Iris pigment epithelial cell (primary cell): ENCODE measurements at places on chromosomes 16 and 17.

DNA sequence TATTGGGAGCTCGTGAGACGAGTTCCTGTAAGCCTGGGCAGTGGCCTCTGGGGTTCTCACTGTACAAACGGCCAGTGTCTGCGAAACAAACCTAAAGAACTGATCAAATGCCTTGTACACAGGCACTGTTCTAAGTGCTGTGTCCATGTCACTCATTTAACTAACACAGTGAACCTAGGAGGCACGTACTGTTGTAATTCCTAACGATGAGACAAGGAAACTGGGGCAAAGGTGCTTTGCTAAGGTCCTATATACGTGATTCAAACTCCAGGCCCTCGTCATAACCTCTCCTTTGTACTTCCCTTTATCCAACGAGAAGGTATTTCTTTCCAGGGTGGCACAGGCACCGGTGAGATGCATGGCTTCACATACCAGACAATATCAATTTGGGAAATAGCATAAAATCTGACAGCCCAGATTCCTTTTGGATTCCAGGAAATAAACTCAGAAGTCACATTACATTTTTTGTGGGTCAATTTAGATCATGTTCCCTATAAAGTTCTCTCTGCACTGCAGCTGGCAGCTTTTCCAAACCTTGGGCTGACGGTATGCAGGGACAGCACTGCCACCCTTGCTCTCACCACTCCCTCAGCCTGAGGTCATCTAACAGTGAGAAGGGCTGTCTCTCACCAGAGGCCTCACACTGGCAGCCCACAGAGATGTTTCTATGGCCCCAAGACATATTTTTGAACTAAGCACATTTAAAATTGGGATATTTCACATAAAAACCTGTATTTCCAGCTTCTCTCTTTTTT is 18.3 kb downstream of the GLYR1 start:
- no peak for DNase-seq

DNA sequence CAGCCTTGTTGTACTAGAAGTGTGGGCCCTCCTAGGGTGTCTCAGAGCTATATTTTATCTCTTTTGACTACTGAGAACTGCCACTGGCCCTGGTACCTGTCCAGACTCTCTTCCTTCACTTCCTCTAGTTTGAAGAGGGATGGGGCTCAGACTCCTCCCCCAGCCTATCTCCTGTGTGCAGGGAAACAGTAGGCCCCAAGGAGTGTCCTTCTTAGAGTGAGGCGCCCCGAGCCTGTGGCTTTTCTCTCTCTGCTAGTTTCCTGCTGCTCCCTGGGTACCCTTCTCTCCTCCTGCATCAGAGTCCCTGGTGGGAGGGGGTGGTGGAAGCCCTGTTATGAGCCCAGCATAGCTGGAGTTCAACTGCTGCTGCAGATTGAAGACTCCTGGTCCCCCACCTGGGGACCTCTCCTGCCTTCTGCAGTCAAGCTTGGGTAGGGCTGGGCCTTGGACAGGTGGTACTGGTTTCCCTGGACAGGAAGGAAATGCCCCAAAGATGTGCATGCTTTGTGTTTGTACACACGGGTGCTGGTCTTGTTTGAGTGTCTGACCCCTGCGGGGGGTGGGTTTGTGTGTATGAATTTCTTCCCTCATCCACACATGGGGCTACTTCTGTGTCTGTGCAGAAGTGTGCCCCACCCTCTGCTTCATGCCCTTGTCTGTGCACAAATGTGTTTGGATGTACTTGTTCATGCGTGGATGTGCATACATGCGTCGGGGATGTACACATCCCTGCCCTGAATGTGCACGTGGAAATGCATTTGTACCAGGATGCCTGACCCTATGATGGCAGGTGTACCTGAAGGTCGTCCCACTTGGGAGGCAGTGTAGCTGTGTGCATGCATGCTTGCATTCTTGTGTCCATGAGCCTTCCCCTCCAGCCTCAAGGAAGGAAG is 6.9 kb downstream of the RARA start:
- no peak for DNase-seq

GRCh38 chr17:38898291-38898679 is 27.1 kb upstream of the LASP1NB start:
- no peak for DNase-seq

- DNase-seq, result no peak
Measured at GRCh38 chr17:56298846-56299245, 145.6 kb downstream of the ANKFN1 start.

DNA sequence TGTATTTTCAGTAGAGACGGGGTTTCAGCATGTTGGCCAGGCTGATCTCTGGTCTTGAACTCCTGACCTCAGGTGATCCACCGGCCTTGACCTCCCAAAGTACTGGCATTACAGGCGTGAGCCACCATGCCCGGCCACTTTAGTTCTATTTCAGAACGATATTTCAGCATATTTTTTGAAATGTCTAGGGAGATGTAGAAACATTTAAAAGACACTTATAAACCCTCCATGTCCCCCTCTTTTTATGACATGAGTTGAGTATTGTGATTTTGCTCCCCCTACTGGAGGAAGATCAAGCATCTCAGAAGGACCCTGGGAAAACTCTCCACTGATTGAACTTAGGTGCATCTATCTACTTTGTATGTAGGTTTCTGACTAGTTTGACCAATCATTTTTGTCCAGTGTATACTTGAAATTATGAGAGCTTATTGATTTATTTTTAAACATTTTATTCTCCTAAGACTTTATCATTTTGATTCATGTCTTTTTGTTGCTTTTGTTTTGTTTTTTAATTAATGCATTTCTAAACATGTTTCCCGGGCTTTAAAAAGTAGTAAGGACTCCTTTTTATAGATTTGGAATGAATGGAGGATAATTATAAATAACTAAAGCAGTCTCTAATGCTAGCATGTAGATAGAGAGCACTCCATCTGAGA is 105.1 kb downstream of the CHD9 start:
- peak; percentile 57 for DNase-seq

DNA sequence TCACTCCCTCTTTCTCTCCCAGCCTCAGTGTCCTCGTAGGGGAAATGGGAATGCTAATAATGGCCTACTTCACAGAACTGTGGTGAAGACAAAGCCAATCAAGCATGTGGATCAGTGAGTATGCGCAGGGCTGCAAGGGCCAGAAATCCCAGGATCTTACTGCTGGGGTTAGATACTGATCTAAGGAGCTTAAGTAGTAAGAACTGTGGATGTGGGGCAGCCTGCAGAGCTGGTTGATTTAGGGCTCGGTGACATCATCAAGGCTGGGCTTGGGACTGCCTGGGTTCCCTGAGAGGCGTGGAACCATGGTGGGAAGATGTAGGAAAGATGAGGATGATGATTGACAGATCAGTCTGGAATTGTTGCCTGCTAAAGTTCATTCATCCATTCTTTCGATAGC is 25.6 kb downstream of the GOSR2 start:
- DNase-seq, result no peak

DNA sequence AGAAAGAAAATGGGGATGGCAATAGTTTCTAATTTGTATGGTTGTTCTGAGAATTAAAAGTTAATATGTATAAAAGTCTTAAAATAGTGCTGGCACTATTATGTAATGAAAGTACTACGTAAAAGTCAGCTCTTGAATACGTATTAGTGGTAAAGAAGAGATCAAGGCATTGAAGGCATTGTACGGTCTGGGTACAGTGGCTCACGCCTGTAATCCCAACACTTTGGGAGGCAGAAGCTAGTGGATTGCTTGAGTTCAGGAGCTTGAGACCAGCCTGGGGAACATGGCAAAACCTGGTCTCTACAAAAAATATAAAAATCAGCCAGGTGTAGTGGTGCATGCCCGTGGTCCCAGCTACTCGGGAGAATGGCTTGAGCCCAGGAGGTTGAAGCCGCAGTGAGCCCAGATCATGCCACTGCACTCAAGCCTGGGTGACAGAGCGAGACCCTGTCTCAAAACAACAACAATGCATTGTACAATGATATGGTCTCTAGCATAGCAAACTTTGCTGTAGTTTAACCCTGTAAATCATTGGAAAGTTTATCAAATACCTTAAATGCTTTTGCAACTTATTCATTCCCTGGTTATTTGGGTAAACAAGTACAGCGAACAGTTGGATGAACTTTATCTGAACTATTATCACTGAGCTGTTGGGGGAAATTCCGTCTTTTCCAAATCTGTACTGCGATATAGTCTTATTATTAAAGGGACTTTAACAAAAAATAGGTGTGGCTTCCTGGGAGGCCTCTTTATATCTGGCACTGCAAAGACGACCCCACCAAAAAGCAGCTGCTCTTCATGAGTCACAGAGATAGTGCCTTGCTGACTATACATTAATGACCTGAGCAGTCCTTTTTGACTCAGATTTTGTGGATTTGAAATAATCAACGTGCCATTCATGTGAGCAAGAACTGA is 73.6 kb downstream of the GPRC5B start:
- peak; percentile 96 for DNase-seq

GRCh38 chr17:28047806-28048205 is 5.3 kb downstream of the NLK start:
- DNase-seq, result no peak

DNA sequence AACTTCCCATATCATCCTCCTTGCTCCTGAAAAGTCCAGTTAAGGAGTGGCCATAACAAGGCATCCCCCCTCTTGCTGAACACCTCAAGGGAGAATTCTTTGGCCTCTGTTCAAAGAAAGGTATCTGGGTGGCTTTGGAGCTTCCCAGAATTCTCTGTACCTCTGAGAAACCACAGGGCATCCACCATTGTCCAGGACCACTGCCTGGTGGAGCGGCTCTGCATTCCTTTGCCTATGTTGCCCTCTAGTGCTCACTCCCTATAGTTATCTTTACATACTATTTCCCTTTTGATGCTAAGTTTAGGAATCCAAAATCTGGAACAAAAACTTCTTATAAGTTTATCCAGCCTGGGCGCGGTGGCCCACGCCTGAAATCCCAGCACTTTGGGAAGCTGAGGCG is 30.3 kb downstream of the CHD9NB start:
- peak; percentile 40 for DNase-seq

DNA sequence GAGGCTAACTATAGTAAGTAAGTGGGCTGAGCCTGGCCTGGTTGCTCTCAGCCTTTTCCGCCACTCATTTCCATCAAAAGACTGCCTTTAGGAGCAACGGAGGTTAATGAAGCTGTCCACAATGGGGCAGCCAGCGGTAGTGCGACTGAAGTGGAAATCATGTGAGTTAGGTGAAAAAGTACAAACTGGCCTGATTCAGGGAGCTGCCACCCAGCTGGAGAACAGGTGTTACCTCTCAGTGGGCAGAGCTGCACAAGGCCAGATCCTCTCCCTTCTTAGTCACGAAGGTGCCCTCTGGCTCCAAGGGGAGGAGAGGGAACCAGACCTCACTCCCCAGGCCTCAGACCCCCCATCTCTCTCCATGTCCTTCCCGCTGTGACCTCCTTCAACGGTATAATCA is 34.4 kb upstream of the CDRT4 start:
- DNase-seq, result no peak

DNA sequence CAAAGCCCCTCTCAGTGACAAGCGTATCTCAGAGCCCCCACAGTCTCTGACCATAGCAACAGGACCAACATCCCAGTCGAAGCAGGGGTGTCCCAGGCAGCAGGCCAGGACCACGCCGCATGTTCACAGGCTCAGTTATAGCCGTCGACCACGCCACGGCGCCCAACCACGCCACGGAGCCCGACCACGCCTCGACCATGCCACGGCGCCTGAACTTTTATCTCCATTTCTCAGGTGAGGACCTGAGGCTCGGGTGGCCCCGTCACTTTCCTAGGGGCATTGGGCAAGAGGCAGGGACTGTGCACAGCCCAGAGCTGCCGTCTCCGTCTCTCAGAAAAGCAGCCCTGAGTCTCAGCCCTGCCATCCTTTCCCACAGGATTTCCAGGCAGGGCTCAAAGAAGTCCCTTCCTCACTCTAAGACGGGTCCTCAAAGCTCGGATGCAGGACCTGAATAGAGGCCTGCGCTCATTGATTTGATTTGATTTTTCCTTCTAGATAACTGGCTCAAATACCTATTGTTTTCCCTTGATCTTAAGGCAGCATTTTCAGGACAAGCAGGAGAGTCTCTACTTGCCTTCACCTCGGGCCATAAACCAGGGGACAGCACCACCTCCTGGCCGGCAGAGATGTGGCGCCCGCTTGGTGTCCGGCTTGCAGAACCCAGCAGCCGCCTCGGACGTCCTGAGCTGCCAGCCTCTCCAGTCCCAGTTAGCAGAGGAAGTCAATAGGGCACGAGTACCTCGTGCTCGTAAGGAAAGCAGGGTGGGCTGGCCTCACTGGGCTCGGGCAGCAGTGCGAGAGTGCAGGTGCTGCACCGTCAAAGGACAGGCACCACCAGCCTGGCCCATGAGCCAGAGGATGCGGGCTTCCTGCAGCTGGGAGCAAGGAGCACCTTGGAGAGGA is 38.8 kb downstream of the C16orf95 start:
- peak; percentile 82 for DNase-seq

GRCh38 chr16:67800338-67800926 is 5.9 kb downstream of the RANBP10 start:
- DNase-seq, result no peak

DNA sequence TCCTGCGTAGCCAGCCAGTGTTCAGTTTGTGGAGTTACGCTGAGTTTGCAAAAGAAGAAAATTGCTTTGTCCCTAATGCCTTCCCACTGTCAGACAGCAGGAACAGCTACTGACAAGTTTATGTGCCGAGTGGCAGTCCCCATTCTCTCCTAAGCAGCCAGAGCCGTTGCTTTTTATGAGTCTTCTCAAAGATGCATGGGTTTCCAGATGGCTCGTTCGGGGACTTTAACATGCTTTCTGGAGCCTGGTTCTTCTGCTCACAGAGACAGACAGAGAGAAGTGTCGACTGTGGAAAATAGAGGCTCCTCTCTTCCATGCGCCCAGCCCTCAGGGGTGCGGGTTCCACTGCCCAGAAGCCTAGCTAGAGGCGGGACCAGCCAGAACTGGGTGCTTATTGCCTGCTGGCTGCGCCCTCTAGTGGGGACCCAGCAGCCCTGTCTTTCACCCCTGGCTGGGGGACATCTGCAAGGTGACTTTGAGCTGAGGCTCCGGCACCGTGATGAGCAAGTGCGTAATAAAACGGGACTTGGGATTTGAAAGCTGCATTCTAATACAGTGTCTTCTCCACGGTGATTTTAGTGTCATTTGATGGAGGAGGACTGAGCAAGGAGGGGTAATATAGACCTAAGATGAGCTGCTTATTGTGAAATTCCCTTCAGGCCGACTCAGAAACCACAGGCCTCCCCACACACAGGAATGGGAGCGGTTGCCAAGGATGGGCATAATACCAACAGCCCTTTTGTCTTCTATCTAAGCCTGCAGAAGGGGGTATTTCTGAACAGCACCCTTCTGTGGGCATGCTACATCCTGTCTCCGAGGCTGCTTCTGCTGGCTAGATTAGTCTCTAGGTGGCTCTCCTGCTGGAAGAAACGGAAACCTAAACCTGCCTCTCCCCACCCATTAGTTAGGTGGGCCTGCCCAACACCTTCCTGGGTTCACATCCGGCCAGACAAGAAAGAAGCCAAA is 73.1 kb downstream of the CCDC182 start:
- peak; percentile 69 for DNase-seq

- no peak for DNase-seq
Measured at GRCh38 chr17:48633266-48633677, 7.1 kb upstream of the HOXB9 start.

GRCh38 chr17:7280519-7281073 is 922 bp upstream of the SLC2A4 start:
- peak; percentile 70 for DNase-seq
